Fibroblast of villous mesenchyme (primary cell): ENCODE measurements at places on chromosomes 2 and 18.

GRCh38 chr18:35749701-35750100, 168.2 kb downstream of the GALNT1 start:
- no peak for DNase-seq

- no peak for DNase-seq
These were observed 223.8 kb downstream of the CMPK2 start for GRCh38 chr2:6641956-6642355.

DNA sequence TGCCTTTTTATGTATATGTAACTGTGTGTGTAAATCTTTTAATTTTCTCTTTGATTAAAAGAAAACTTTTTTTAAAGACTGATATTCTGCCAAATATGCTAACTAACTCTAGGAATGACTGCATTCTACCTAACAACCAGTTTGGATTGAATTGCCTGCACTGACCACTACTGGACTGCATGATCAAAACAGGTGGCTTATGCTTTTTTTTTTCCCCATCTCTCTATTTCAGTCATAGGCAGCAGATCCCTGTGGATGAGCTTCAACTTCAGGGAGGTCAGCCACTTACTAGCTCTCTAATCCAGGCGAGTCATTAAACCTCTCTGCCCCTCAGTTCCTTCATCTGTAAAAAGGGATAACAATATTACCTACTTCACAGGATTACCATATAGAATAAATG, 138.6 kb upstream of the SERTAD2 start:
- DNase-seq: no peak

DNA sequence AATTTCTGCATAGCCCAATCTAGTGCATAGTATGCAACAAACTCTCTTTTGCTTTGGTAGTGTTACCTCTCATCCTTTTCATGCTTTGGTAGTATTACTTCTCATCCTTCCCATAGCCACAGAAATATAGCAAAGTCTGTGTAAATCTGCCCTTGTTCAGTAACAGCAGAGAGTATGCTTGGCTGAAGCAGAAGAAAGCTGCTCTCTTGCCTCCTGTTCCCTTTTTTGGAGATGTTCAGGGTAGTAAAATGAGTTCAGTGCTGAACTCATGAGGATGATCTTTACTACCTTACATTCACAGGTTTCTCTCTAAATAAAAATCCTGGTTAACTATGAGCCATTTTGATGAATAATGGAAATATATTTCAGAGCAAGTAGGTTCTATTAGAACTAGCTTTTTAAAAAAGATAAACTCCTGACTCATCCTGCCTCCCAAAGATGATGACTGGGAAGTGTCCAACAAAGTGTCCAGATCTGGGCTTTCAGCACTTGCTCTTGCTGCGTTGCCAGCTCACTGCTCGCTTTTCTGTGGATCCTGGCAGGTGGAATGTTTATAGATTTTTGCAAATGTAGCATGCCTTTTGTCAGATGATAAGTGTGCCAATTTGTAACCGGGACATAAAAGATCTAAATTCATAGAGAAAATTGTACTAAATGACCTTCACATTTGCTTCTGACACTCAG, 29.4 kb upstream of the CHMP3 start:
- no peak for DNase-seq

DNA sequence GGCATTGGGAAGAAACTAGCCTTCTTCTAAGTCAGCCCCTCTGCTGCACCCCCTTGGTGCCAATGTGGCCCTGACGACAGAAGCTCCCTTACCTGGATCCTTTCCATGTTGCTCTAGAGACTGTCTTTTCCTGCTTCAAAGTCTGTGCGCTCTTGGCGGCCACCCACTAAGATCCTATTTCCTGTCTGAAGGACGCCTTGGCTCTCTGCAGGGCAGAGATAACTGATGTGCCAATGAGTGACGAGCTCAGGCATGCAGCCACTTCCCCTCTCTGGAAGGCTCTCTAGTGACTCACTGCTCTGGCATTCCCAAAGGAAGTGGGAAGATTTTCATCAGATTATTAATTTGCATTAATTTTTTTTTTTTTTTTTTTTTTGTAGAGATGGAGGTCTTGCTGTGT, 273.5 kb downstream of the CDH20 start:
- DNase-seq: peak; percentile 92

DNA sequence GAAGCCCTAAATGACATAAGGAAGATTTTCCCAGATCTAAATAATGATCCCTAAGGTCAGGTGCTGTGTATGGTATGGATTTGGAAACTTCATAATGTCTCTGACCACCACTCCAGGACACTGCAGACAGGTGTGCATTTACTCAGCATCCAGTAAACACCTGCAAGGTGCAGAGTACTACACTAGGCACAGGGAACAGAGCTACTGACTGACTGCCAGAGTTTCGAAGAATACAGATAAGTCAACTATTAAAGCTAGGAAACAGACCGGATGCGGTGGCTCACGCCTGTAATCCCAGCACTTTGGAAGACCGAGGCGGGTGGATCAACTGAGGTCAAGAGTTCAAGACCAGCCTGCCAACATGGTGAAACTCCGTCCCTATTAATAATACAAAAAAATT, 65.0 kb downstream of the ATP8B1 start:
- DNase-seq: peak; percentile 85

- no peak for DNase-seq
These were observed 99.6 kb downstream of the SGPP2 start for GRCh38 chr2:222523783-222524544.
